Upper lobe of left lung (tissue), 6 donors: ENCODE measurements at places on chromosomes 3 and 15.
A peak's percentile ranks its signal among the peaks of the same experiment; 100 is the strongest.

DNA sequence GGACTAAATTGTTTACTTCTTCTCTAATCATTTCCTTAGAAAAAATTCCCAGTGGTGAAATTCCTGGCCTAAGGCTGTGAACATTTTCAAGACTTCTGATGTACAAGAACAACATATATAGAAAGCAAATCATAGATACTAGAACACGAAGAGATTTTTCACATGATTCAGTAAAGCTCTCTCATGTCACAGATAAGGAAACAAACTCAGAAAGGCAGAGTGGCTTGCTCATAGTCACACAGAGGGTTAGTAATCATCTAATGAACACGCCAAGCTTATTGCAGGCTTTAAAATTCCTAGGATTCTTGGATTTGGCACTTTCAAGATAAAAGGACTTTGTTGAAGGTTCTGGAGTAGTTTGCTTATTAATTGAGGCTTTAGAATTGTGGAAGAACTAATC, 26.2 kb downstream of the CRTAP start:
- no peak for DNase-seq

DNA sequence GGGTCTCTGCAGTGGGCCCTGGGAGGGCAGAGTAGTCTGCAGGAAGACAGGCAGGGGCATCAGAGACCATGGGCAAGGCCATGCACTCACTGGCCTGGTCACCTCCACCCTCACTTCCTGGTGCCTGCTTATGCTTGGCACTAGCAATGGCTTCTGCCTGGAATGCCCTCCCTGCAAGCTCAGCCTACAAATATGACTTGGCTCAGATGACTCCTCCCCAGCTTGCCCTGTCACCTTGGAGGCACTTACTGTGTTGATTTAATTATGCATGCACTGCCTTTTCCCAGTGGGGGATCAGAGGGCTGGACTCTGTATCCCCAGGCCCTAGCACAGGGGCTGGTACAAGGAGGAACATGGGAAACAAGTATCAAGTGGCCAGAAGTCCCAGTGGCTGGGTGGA, 7.8 kb downstream of the C3orf18 start:
- no peak for DNase-seq

DNA sequence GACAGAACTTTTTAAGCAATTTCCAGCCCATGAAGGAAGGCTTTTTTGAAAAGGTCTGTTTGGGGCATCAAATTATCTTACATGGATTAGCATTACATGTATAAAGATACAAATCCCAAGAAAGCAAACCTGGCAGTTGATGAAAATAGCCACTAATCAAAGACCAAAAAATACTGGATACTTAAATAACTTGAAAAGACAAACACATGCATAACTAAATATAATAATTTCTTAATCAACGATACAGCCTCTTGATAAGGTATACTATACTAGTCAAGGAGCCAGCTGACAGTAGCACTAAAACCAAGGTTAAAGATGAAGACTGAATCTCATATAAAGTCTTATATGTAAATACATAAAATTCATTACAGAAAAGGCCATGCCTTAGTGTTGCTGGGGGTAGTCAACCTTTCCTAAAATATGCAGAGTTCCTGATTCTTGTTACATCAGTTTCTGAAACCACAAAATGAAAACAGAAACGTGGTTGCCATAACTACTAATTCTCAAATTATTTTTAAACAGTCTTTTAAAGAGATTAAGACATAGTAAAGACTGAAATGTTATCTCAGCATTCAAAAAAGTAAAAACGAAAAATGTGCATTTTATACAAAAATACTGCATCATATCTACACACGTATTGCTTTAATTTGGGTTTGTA, 2.0 kb downstream of the ANKRD28 start:
- no peak for DNase-seq

DNA sequence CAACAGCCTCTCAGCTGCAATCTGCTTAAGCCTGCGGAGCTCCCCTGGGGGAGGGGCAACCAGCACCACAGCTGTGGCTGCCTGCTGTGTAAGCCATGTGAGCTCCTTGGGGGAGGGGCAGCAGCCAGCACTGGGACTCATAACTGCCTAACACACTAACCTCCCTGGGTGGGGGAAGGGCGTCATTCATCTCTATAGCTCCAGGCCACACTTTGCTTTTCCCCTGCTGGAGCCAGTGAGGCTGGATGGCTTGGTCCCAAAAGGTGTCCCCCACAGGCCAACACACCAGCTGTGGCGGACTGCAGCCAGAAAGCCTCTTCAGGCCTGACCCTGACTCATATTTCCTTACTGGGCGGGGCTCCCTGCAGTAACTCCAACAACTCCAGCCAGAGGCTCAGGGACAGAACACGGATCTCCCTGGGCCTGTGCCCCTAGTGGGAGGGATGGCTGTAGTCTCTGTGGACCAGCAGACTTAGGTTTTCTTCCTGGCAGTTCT, 129.8 kb downstream of the PPM1L start:
- peak; percentile 23 for DNase-seq

DNA sequence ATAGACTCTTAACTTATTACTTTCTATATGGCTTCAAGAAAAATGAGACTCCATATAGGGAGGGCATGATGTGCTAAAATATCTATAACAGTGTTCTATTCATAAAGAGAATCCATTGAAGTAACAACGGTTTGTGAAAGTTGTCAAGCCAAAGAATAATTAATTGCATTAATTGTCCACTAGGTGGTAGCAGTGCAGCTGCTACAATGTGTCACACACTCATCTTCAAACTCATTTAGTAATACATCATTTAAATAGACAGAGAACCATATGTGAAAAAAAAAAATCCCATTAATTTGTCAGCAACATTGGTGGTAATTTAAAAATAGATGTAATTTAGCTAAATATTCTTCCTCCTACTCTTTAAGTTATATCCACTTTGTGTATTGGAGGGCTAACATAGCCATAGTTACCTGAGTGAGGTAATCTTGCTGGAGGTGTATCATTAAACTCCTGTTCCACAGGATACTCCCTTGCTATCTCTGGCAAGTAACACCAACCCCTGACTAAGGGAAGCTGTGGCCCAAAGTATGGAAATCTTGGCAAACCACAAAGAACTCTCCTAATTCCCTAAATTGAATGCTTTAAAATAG, 3.7 kb upstream of the CPA3 start:
- DNase-seq, result no peak

DNA sequence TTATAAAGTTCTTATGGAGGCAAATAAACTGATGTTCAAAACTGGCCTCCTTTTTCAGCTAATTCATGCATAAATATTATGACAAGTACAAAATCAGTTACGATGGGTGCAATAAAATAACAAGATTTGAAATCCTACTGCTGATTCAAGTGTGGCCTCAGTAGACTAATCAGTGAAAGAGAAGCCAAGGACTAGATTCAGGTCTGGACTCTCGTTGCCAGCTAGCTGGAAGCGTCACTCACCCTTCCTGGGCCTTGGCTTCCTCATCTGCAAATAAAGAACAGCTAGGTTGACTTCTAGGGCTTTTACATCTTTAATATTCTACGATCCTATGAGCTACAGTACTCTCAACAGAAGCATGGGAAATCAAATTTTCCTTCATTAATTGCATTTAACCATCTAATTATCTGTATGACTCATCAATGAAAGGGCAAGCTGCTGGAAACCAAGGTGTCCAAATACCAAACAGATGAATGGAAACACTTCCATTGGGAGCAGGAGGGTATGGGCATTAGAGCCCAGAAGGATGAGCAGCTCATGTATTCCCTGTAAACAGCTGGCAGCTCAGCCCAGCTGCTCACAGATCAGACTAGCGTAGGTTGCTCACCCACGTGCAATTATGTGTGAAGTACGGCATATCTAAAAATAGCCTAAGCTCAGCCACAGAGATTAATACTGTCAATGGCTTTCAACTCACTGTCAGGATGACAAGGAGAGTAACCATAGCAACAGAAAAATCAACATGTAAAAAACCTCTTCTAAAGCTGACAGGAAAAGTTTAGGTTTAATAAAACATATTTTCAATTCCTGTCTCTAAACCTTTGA, 294.8 kb downstream of the PLCL2 start:
- DNase-seq, result no peak

DNA sequence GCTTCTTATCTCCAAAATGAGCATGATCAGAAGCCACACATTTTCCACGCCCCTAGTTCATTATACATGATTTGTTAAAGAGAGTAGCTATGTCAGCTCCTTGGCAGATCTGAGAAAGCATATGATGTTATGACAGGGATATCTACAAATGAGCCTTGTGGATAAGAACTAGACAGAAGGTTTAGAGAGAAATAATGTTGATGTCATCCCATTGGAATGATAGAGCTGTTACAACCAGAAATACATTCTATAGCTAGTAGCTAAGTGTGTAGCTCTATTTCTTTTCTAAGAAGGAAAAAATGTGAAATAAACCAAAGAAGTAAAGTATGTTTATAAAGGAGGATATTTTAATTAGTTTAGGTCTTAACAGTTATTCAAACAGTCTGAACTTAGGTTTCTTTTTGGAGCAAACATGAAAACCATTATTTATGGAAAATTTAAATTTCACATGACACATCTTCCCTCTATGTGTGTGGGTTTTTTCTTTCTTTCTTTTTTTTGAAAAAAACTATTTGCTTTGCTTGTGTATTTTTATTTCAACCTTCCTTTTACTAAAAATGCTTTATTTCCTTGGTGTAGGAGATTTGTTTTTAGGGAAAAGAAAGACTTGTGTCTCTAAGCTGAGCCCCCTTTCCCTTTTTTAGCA, 167.7 kb downstream of the GHSR start:
- no peak for DNase-seq

DNA sequence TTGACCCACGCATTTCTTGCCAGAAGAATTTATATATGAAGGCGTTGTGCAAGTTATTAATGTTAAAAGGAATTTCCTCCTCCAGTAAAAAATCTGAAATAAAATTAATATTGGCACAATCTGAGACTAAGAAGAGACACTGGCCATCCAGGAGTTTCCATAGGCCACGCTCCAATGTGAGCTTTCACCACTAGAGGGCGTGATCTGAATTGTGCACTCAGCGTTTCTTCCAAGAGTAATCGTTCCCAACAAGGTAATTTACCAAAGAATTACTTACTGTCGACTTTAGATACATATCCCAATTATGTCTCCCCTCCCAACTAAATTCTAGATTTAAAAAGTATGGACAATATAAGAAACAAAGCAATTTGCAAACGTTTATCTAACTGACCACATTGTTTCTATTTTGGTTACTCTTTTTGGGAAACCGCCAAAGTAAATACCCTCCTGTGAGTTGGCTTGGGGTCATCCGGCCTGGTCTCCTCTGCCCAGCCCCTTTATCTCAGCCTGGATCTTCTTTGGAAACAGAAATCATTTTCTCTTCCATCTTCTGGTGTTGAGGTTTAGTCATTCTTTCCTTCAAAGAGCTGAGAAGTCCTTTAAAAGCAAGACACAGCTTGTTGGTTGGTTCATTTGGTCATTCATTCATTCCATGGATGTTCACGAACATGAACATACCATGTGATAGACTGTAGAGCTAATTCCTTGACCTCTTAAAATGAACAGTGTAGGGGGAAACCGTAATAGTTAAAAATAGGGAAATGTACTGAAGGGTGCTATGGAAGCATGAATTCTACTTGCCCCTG, 26.2 kb downstream of the POLR2M start:
- DNase-seq, result peak; percentile 39

- no peak for DNase-seq
These were observed 120.1 kb upstream of the SMAD3 start for GRCh38 chr15:66945286-66945685.

DNA sequence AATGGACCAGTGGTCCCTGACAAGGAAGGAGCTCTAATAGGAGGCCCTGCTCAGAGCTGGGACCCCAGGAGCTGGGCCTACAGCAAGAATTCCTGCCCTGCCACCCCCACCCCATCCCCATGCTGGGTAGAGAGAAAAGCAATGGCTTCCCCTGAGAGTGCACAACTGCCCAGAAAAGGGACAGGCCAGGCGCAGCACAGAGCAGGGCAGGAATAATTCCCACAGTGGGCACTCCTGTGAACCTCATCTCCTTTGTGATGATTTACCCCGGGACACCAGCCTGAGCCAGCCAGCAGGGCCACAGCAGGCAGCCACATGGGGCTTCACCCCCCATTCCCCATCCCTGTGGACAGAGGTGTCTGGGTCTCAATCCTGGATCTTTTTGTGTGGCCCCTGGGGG, 104.0 kb upstream of the IQSEC1 start:
- DNase-seq, result no peak

DNA sequence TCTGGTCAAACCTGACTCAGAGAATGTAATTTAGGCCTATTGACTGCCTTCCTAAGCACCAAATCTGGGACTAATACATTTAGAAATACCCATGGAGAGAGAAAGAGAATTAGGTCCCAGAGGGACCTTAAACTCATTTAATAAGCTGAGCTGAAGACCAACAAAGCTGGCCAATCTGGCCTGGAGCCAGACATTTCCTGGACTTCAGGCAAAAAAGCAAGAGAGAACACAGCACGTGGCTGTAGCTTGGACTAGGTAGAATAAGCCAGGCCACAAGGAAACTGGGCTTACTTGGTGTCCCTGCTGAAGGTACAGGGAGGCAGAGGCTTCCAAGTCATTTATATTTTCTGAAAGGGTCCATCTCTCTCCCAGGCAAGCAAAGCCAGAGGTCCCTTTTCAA, 88.1 kb downstream of the RTP4 start:
- no peak for DNase-seq

DNA sequence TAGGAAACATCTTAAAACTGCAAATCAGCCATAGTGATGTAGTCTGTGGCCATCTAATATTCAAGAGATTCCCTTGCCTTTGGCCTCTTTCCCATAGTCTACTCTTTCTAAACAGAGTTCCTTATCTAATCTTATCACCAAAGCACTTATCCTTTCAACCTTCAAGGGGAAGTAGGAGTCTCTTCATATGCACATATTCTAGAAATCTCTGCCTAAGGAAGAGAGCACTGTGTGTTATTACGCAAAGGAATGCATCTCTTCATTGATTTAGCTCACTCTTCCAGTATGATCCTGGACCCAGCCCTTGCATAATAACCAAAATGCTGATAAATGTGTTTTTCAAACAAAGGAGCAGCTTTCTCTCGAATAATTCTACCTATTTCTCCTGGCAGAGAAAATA, 253.7 kb upstream of the TPRG1 start:
- no peak for DNase-seq

DNA sequence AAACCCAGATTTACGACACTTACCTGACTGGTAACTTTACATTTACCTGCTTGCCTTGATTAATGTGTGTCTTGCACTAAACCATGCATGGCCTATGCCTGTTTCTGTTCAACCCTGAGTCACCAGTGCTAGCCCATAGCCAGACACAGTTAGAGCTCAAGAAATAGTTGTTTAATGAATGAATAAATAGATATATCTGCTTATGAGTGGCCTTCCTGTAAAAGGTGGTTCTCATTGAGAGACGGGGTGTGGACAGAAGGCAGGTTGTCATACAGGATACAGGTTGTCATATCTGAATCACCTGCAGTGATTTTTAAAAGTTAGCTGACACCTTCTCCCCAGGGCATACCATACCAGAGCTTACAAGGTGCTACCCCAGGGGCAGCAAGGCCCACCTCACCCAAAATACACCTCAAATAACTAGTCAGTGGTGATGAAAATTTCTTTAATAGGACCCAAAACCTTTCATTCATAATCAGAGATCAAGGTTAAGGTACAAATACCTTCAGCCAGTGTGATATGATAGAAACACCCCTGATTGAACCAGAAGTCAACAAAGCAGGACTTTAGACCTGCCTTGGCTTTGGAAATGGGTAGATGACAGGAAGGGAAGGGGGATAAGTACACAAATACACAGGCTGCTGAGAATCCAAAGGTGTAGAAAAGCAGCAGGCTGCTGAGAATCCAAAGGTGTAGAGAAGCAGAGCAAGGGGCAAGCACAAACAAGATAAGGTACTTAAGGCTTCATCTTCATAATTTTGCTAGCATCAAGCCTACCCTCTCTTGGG, 45.4 kb upstream of the TSC22D2 start:
- no peak for DNase-seq

- no peak for DNase-seq
These were observed 184.8 kb upstream of the CTDSPL start for GRCh38 chr3:37676885-37677284.
